Astrocyte of the cerebellum (primary cell): ENCODE measurements at places on chromosomes 3 and 15.

DNA sequence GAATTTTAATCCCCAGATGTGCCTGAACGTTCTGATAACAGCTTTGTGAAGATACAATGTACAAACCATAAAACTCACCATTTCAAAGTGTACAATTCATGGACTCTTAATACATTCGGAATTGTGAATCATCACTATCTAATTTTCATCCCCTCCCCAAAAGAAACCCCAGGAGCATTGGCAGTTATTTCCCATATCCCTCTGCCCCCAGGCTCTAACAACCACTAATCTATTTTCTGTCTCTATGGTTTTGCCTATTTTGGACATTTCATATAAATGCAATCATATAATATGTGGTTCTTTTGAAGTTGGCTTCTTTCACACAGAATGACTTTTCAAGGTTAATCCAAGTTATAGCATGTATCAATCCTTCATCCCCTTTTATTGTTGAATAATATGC is 25.3 kb downstream of the PRICKLE2 start:
- DNase-seq, result no peak

DNA sequence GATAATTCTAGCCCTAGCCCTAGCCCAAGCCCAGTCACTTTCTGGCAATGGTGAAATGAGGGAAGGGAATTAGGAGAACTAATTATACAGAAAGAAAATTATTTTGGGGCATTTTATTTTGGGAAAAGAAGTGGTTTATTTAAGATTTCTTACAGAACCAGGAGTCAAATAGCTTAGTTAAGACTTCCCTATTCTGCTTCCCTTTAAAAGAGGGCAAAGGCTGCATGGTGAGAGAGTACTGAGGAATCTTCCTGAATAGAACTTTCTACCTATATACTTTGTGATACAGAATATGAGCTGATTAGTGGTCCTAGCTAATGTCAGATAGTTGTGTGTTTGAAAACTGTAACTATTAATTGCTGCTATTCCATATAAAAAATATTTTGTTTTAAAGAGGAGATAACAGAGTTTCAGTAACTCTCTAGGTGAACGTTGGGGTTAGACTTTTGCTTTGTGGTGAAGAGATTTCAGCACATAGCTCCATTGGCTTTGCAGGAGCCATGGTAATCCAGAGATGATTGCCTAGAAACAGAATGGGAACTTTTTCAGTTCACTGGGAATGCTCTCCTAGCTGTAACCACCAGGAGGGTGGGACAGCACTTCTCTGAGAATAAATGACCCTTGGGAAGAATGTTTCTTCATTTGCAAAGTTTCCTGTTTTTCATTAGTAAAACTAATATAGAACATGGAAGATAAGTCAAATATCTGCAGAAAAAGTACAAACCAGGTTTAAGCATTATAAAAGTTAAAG is 5.3 kb upstream of the GCSAM start:
- no peak for DNase-seq

GRCh38 chr3:18079062-18079461 is 336.6 kb upstream of the TBC1D5 start:
- no peak for DNase-seq

- DNase-seq, result no peak
Measured at GRCh38 chr3:178536211-178537079, at the start of gene KCNMB2. Gene KCNMB2 (plus strand): TSS chr3:178536436.

- DNase-seq, result peak; percentile 45
Measured at GRCh38 chr15:62503451-62503850, 338.4 kb upstream of the C2CD4B start.

GRCh38 chr3:52023101-52023770 is 27.5 kb upstream of the RPL29 start:
- no peak for DNase-seq

GRCh38 chr3:45596290-45596791 is 1.8 kb downstream of the LIMD1 start:
- DNase-seq, result no peak

GRCh38 chr3:120304616-120305015 is 19.6 kb upstream of the GPR156 start:
- no peak for DNase-seq

- DNase-seq, result no peak
Measured at GRCh38 chr3:10744098-10744465, 71.9 kb upstream of the SLC6A11 start.

DNA sequence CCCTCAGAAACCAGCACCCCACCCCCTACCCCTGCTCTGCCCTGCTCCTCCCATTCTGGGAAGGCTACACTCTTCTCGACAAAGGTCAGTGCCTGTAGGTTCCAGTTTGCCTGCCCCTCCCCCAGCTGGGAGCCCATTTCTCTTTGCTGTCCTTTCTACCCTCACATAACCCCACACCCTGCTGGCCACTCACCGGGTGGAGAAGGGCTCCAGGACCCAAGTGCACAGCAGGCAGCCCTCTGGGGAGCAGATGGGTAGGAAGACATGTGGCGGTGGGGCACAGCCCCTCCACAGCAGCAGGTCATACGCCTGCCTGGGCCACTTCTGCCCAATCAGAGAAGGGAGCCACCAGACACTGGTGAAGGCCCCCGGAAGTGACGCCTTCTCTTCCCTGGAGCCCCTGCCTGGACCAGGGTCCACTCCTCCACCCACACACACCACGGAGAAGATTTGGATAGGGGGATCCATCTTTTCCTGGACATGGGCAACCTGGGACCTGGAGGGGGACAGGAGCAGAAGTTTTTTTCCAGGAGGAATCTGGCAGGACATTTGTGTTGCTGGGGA is at the start of gene THPO:
Gene THPO (minus strand): TSS at position 326 of the 564 bp plus-strand sequence. CDS start 1,948 bp downstream, outside the sequence.
- DNase-seq, result no peak

GRCh38 chr3:83559082-83559481 is 1399.7 kb upstream of the CADM2 start:
- no peak for DNase-seq

DNA sequence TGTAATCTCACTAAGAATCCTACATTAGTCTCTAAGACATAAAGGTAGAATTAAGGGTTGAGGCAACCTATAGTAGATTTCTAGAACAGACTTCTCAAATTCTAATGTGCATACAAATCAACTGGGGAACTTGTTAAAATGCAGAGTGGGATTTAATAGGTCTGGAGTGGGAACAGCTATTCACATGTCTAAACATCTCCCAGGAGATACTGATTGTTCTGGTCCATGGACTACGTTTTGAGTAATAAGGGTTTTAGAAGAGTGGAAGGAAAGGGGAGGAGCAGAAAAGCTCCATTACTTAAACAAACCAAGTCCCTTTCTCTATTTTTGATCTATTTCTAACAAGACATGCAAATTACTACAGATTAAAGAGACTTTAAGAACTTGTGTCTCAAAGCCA is 524.8 kb downstream of the TUSC7 start:
- no peak for DNase-seq

DNA sequence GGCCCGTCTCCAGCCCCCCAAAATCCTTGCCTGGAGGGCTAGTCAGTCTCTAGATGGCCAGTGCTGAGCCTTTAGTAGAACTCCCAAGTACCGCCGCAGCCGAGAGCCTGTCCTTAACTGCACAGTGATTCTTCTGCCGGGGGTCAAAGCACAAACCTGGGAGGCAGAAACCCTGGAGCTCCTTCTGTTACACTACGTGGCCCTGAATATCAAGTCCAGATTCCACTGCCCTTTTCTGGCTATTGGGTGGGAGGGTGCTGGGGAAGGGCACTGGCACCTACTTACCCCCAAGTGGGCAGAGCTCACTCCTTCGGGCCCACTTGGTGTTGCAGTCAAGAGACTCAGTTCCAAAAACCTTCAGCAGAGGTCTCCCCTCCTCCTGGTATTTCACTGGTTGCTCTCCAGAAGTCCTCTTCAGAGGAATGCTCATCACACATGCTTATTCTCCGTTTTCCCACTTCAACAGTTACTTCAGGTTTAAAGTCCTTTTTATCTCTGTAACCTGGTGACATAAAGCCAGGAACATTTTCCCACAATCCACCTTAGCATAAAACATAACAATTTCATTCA is 10.8 kb downstream of the PDHB start:
- DNase-seq, result peak; percentile 23

DNA sequence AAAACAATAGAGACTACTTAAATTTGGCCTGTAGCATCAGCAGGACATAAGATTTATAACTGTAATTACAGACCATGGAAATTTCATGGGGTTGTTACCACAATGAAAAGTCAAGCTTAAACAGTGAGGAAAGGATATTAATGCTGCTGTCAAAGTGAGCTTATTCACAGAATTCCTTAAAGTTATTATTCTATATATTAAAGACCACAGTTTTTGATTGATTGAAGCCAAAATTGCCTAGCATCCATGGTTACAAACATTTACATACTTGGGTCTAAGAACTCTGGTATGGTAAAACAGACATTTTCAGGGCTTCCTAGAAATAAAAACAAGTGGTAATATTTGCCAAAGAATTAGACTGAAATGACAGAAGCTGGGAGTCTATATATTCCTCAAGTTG is 248.6 kb downstream of the ATP8B4 start:
- DNase-seq, result no peak

DNA sequence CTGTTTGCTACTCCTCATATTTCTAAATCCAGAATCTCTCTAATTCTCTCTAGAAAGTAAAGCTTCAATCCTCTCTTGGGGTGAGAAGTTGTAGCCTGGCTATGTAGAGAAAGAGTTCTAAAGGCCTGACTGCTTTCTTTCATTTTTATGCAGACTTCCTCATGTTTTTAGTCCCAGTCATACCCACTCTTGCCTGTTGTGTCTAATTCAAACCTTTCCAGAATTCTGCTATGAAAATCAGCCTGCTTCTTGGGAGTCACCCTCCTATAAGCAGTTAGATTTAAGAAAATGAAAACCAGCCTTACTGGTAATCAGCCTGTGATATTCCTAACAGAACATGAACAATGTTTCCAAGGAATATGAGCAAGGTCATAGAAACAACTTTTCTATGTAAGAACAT is 14.8 kb upstream of the ZNF639 start:
- no peak for DNase-seq

DNA sequence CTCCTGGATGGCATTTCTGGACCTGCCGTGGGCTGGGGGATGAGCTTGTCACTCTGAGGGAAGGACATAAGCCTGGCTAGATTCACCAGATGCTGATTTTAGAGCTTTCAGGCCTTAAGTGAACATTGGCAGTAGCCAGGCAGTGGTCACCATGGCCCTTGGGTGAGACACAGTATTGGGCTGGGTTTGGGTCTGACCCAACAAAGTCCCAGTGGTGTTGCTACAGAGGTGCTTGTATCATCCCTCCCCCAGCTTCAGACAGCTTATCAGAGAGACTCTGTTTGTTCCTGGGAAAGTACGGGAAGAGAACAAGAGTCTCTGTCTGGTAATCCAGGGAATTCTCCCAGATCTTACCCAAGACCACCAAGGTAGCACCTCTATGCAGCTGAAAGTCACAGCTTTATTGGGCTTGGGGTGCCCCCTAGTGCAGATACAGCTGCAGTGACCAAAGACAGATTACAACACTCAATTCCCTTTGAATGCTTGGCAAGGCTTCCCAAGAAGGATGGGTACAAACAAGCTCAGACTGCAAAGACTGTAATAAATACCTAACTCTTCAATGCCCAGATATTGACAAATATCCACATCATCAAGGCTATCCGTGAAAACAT is 9.8 kb upstream of the RUVBL1 start:
- DNase-seq, result no peak

GRCh38 chr3:80769683-80770082 is 991.8 kb downstream of the GBE1 start:
- no peak for DNase-seq

GRCh38 chr3:52007291-52007690 is 11.6 kb upstream of the RPL29 start:
- no peak for DNase-seq

GRCh38 chr3:141482245-141482922 is 4.4 kb upstream of the RASA2 start:
- DNase-seq, result no peak

DNA sequence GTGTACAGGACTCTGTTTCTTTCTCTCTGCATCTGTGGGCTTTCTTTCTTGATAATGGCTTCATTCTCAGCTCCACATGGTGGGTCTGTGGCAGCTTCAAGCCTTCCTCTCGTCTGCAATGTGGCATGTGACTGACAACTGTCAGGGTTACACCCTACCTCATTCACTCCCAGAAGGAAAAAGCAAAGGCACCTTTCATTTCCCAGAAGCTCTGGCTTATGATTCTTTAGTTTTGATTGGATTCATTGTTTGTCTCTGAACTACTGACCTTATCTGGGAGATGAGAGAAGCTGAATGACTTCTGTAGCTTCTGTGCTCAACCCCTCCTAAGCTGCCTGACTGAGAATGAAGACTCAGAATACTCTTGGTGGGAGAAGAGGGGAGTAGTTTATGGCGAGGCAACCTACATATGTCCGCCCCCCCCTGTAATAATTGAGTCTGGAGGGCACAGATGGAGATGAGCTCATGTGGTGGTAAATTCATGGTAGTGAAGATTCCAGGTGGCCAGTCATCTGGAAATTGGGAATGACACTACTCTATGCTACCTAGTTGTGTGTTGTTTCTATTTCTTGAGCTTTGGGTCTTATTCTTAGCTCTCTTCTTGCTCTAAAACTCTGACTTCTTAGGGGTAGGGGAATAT is 38.4 kb downstream of the KCNAB1 start:
- no peak for DNase-seq

DNA sequence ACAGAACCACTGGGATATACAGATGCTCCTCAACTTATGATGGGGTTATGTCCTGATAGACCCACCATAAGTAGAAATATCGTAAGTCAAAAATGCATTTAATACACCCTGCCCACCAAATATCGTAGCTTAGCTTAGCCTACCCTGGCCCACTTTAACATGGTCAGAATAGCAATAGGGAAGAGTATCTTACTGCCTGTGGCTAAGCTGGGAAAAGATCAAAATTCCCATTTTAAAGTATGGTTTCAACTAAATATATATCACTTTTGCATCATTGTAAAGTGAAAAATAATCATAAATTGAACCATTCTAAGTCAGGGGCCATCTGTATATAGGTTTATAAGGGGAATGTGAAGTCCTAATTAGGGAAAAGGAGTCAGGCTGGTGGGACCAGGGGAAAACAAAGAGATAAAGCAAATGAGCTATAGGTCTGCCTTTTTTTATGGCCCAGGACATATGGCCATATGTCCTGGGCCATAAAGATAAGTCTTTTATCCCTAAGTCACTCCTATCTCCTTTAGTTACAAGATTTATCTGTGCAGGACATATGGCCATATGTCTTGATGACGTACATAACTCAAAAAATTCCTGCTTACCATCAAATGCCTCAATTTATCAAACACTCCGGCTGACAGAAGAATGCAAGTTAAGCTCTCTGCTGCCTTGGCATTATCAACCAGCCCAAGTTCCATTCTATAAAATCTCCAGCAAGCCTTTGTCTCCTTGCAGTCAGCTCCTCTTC is 11.2 kb downstream of the RTP3 start:
- DNase-seq, result no peak
